ENCODE measurements at places on chromosomes 2 and 18.

DNA sequence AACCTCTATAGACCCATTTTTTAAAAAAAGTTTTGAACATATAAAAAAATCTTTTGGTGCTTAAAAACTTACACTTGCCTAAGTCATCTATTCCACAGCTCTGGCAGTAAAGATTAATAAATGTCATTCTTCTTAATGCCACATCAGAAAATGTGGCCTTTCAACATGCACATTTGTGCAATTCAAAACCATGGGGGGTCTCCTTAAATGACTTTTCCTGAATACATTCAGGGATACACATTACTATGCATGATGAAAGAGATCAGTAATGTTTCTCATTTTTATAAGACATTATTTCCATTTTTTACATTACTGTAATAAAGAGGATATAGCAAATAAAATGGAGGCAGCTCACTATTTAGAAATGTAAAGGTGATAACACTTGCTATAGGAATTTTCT is 142.3 kb downstream of the RBM43 start:
- DNase-seq, result no peak

DNA sequence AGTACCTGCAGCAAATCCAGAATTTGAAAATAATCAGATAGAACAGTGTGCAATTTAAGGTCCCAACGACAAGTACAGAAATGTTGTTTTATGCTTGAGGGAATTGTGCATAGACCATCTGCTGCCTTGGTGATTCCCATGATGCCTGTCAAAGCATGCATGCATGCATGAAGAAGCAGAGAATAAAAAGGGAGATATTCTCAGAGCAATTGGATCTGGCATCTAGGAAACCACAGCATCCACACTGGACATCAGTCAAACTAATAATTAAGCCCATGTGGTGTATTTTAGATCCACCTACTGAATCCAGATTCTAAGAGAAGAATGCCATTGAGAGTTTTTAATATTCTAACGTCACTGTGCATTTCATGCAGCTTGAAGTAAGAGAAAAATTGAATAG is 361.2 kb downstream of the FSIP2 start:
- no peak for DNase-seq

DNA sequence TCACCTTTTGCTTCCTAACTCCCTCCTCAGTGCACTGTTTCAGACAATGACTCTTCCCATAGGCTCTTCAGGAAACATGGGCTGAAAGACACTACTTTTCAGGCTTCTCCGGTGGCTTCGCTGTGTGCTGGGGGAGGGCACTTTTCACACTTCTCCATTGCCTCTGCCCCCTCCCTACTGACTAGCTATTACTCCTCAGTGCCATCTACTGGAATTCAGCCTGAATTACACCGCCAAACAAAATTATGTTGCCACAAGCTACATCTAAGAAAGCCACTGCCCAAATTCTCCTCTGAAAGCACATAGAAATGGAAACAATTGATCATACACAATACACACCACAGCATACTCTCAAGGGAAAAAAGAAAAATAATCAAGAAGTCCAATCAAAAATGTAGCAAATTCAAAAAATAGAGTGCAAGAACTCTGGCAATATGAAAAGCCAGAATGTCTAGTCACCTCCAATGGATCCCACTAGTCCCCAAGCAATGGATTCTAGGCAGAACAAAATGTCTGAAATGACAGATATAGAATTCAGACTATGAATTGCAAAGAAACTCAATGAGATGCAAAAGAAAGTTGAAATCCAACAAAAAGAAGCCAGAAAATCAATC is 1139.4 kb upstream of the GYPC start:
- DNase-seq, result no peak

DNA sequence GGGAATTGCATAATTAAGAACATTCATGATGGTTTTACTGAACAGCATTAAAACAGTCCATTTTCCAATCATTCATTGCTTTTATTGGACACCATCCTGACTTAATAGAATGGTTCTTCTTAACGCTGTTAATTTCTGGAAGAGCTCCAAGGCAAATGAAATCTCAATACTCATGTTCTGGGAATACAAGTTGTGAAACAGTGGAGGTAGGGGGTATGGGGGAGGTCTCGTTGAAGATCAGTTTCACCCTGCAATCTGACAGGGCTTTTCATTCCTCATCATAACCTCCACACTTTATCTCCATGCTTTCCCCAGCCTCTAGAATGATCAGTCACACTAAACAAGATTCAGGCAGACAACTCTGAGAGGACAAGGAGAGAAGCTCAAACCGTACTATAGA is 113.6 kb downstream of the ETAA1 start:
- no peak for DNase-seq

- peak; percentile 36 for DNase-seq
These were observed 150.3 kb upstream of the DNMT3A start for GRCh38 chr2:25491966-25492532.

GRCh38 chr2:50328680-50329079 is 703.3 kb downstream of the NRXN1 start:
- no peak for DNase-seq

DNA sequence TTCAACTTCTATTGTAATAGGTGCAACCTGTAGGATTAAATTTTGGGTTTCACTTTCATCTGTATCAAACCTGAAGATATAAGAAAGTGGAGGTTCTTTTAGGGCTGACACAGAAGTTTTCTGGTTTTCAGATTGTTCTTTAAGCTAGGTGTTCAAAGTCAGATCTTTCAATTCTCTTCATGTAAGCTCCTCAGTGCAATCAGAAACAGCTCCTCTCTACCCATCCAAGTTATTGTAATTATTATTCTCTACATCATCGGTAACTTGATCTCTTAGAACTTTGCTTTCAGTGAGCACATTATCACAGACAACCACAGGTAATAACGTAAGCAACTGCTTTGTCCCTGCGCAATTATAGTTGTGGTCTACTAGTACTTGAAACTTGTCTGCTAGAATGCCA is 179.4 kb downstream of the MYCN start:
- DNase-seq, result no peak

DNA sequence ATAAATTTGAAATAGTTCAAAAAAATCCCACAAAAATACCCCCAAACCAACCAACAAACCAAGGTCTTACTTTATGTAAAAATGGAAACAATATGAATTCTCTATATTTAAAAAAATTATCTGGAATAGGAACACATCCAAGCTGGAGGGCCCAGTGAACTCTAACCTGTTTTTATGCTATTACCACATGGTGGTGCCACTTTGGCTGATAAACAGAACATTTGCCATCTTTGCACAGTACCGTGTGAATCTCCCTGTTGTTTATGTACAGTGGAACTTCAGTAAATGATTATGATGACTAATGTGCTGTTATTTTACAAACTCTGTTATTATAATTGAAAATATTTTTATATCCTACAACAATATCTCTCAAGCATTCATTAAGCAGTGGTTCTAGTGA is 145.3 kb upstream of the SMAD7 start:
- DNase-seq, result no peak

- DNase-seq, result no peak
These were observed 20.3 kb downstream of the KYNU start for GRCh38 chr2:142897807-142898206.

- no peak for DNase-seq
These were observed 2.6 kb downstream of the C2orf72 start for GRCh38 chr2:231039821-231040364.

DNA sequence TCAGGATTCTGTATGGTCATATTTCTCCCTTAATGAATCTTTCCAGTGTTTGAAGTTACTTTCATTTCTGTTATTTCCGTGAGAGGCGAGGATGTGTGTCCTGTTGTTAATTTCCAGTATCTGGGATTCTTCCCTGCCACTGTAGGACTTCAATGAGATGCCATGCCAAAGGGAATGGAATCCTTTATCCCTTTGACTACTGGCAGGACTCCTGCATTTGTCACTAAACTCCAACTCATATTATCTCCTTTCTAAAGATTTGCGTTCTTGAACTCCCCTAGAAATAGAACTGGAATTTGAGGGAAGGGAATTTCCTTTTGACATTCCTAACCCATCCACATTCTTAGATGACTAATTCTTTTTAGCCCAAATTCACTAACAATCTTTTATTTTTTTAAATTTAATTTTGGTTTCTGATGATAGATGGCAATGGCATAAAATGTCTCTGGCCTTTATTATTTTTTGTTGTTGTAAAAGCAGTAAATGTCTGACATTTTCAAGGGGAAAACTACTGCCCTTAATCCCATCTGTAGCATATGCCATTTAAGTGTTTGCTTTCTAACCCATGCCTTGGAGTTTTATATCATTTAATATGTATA is 87.8 kb upstream of the EML6 start:
- no peak for DNase-seq

DNA sequence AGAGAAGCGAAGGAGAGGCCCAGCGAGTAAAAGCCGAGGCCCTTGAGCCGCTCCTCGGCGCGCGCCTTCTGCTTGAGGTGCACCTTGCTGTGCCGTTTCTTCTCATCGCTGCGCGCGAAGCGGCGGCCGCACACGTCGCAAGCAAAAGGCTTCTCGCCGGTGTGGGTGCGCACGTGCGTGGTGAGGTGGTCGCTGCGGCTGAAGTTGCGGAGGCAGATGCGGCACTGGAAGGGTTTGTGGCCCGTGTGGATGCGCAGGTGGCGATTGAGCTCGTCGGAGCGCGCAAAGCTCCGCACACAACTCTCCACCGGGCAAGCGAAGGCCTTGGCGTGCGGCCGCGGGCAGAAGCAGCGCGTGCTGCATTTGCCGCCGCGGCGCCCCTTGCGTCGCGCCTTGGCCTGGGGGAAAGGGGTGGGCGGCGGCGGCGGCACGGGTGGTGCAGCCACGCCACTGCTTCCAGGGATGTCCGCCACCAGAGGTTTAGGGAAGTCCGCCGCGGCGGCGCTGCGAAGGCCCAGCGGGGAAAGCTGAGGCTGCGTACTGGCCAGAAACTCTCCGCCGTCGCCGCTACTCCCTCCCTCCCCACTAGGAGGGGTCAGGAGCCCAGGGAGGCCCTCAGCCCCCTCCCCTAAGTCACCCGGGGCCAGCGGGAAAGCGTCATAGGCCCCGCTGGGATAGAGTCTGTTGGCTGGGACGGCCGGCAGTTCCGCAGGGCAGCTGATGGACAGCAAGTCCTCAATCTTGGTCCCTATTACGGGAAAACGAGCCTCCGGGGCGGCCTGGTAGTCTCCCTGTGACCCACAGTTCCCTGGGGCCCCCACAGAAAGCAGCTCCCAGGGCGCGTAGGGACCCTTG is 1.7 kb downstream of the EGR4 start:
- no peak for DNase-seq

GRCh38 chr2:17912266-17912691 is 33.8 kb downstream of the KCNS3 start:
- DNase-seq, result no peak

DNA sequence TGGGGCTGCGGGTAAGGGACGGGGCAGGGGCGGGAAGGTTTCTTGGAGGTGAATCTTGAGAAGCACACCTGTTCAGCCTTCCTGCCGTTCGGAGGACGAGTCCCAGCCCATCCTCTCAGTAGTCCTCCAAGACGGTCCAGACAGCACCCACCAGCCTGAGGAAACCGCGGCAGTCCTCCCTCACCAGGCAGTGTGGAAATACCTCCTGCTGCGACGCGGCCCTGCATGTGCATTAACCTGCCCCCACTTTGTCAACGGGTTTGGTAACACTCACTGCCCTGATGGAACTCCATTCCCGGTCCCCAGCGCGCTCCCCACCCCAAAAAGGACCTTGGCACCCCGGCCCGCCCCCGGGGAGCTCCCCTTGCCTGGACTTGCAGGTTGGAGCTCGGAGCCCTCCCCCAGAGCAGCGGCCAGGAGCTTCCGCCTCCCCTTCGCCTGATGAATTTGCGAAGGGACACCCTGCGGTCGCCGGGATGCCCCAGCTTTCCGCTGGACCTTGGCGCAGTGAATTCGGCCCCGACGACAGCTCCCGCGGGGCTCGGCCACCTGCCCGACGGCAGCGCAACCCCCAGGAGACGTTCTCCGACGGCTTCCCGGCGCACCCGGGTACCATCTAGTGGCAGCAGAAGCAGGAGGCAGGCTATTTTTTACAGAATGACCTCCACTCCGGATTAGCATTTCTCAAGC is 31.5 kb downstream of the ACVR1C start:
- no peak for DNase-seq

DNA sequence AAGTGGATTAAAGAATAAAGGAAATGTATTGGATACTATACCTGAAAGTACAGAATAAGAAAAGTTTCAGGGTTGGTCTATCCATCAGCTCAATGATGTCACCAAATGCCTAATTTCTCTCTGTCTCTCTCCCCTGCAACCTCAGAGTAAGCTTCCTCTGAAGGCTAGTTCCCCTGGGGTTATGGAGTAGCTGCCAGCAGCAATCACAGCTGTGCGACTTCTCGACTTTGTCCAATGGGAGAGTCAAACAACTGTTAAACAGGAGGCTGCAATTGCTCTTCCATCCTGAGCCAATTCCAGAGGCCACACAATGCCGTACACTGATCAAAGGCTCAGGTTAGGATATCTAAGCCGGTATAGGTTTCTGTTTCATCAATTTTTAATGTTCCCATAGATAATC is 95.3 kb upstream of the FANCL start:
- DNase-seq, result no peak

GRCh38 chr18:71450257-71450656 is 1093.9 kb downstream of the CBLN2 start:
- no peak for DNase-seq

DNA sequence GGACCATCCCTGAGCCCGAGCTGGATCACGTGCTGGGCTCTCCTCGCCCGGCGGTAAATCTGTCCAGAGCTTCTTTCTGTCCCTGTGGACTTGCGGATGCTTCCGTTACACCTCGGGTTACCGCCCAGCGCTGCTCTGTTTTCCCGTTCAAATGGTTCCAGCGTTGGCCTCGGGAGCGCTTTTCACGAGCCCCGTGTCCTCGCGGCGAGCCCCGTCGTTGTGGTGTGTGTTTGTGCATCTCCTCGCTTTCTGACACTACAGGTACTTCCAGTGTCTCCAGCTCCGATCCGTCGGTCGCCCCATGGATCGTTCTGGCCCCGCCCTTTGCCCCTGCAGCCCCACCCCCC is 77.4 kb downstream of the RTP5 start:
- DNase-seq, result no peak

GRCh38 chr18:55582325-55582724 is 5.7 kb downstream of the TCF4 start:
- DNase-seq, result no peak
